CD4-positive, alpha-beta T cell treated with Interferon gamma for 1 hour (primary cell): ENCODE measurements at places on chromosomes 4 and X.
A peak's percentile ranks its signal among the peaks of the same experiment; 100 is the strongest.

DNA sequence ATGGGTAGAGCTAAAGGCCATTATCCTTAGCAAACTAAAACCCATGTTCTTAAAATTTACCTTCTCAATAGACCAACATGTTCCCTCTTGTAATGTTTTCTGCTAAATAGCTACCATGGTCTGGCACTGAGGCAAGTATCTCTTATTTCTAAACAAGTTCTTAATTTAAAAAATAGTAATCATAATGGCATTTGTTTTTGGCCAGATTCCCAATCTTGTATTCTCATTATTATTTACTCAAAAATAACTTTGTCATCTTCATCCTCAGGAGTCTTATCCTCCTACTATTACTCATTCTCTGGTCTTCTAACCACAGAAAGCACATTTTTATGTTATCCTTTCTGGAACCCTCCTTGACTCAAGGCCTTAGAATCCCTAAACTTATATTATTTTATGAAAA lies 931.2 kb downstream of the CCSER1 start:
- DNase-seq, result no peak

DNA sequence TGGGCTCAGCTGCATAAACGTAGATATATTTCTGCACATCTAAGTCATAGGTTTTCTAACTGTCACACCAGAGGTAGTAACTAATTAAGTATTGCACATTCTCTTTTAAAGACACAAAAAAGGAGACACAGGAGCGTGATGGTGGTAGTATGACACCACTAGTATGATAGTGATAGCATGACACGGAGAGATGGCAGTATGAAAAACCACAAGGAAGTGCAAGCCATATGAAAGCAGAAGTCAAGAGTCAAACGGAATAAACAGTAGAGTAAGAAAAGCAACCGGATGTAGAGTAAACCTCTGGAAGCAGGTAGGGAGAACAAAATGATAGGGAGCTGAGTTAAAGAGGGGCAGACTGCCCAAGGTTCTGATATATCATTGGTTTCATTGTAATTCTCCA lies 382.2 kb upstream of the INTU start:
- no peak for DNase-seq

DNA sequence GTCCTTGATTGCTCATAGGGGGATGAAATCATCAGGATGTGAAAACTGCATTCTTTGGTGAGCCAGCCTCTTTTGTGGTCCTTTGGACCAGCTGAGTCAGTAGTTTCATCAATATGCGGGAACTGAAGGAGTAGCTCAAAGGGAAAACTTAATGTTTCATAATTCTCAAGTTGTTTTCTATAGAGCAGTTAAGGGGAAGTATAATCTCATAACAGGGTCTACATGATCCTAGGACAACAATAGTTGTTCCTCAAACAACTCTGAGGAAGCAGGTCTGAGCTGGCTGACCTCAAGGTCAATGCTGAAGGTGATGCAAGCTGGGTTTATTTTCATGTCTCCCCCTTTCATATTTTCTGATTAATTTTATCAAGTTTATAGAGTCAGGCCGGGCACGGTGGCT lies 36.1 kb upstream of the IRF2 start:
- DNase-seq, result peak; percentile 14

DNA sequence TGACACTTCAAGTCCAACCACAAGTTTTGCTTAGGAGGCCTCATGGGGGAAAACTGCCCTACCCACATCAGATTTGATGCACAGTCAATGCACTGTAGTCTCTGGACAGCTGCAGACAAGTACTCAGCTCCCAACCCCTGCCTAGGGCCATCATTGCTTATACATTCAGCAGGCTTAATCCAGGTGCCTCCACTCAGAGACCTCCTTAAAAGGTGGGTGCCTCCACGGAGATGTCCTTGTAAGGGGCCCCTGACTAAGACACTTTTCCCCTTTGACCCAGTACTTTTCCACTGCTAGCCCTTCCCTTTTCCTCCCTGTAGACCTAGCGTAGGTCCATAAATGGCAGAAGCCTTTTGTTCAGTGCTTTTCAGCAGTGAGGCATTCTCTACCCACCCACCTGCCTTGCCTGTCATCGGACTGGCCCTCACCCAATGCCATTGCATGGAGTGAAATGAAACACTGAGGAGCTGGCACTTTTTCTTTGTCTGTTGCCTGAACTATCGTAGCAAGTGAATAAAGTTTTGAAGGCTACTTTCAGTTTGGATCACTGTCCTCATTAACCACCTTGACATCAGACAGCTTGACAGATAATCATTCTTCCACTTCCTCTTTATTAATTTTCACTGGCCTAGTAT lies 23.8 kb upstream of the PLK4 start:
- DNase-seq, result no peak

- no peak for DNase-seq
Observed at GRCh38 chr4:186920992-186921391, 197.3 kb upstream of the FAT1 start.

- DNase-seq, result no peak
Observed at GRCh38 chrX:95733426-95733825, 951.2 kb upstream of the DIAPH2 start.

- no peak for DNase-seq
Observed at GRCh38 chrX:112931900-112932299, 91.3 kb upstream of the AMOT start.

- no peak for DNase-seq
Observed at GRCh38 chrX:47723689-47724088, 64.7 kb upstream of the UXT start.

DNA sequence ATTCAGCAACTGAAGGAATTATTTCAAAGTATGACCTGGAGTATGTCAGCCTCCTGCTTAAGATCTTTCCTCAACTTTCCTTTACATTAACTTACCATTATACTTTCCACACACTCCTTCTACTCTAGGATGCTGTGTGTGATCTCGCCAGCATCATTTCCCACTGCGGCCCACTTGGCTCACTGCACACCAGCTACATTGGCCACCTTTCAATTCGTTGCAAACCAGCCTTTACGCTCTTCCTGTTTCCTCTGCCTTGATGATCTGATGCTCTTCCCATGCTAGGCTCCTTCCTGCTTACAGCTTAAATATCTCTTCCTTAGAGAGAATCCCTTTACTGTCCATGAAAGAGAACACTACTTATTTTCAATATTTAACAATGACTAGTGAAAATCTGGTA lies 95.1 kb downstream of the GPM6A start:
- no peak for DNase-seq

GRCh38 chr4:127889903-127890302 lies 9.2 kb downstream of the PLK4 start:
- DNase-seq, result no peak

DNA sequence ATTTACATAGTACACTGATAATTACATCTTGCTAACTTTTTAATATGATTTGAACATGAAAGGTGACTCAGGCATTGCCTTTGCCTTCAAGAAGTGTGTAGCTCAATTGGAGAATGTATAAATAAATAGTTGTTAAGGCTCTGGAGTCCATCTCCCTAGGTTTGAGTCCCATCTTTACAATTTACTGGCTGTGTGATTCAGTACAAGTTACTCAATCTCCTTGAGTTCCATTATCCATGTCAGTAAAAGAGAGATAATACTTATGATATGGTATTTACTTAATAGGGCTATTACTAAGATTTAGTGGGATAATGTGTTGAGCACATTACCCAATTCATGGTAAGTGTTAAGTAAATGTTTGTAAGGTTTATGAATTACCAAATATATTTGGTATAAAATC lies 1.9 kb upstream of the FGG start:
- no peak for DNase-seq

DNA sequence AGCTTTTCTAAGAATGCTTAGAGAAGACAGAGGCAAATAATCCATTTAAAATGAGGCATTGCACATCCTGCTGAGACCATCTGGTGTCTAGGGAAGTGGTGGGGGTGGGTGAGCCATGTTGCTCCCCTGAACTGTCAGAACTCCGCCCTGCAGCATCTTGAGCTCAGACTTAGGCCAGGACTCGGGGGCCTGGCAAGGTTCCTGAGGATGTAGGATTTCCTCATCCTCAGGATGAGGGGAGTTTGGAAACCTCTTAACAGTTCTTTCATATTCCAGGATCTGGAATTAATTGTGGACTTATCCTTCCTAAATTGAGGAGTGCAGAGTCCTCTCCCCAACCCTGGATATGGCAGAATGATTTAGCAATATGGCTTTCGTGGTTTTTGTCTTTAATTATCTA lies 6.6 kb downstream of the TLL1 start:
- no peak for DNase-seq

DNA sequence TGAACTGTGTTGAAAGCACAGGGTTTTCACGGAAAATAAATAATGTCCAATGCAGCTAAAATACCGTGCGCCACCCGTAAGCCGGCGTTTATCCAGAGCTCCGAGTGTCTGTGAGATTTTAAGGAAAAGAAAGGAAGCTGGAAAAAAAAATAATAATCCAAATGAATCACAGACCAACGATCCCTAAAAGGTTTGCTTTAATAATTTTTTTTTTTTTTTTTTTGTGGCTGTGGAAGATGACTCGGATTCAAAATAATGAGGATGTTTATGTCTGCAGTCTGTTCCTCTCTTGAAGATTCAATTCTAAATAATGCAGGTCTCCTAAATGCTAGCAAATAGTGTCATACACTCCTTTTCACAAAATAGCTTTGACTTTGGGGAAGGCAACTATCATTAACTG lies 84.6 kb upstream of the PPP2R3B start:
- DNase-seq, result no peak

GRCh38 chr4:10057023-10057395 lies 35.7 kb upstream of the SLC2A9 start:
- no peak for DNase-seq

DNA sequence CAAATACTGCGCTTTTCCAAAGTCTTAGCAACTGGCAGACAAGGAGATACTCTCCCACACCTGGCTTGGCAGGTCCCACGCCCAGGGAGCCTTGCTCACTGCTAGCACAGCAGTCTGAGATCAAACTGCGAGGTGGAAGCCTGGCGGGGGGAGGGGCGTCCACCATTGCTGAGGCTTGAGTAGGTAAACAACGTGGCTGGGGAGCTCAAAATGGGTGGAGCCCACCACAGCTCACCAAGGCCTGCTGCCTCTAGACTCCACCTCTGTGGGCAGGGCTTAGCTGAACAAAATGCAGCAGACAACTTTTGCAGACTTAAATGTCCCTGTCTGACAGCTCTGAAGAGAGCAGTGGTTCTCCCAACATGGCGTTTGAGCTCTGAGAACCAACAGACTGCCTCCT lies 23.0 kb upstream of the NFKB1 start:
- no peak for DNase-seq

- no peak for DNase-seq
Observed at GRCh38 chr4:179871726-179872125, 2371.5 kb upstream of the TENM3 start.

DNA sequence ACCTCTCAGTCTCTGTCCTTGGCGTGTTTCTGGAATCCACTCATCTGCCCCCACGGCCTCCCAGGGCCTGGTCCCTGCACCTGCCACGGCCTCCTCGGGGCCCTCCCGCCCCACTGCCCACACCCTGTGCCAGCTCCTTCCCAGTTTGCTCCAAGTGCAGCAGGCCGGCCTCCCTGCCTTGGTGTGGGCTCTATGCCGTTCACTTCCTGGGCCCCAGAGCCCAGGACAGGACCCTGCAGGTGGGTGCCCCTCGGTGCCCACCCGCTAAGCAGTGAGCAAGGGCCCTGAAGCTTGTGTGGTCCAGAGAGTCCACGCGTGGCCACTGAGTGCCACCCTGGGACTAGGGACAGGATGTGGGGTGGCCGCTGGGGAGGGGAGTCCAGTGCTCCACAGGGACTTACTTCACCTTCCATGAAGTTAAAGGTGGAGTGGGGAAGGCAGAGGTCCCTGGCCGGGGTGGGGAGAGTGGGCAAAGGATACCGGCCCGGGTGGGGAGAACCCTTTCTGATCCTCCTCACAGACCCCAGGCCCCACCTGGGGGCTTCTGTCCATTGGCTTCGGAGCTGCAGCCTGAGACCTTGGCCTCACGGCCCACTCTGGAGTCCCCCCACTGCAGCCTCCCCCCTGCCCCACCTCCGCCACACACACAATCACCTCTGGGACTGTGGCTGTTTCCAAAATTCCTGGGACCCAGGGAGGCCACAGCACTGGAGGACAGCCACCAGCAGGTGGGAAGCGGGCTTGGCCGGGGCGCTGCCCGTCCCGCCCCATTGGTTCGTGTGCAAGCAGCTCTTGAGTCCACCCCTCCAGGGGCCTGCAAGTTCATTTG lies 60.0 kb upstream of the NKX1-1 start:
- no peak for DNase-seq

DNA sequence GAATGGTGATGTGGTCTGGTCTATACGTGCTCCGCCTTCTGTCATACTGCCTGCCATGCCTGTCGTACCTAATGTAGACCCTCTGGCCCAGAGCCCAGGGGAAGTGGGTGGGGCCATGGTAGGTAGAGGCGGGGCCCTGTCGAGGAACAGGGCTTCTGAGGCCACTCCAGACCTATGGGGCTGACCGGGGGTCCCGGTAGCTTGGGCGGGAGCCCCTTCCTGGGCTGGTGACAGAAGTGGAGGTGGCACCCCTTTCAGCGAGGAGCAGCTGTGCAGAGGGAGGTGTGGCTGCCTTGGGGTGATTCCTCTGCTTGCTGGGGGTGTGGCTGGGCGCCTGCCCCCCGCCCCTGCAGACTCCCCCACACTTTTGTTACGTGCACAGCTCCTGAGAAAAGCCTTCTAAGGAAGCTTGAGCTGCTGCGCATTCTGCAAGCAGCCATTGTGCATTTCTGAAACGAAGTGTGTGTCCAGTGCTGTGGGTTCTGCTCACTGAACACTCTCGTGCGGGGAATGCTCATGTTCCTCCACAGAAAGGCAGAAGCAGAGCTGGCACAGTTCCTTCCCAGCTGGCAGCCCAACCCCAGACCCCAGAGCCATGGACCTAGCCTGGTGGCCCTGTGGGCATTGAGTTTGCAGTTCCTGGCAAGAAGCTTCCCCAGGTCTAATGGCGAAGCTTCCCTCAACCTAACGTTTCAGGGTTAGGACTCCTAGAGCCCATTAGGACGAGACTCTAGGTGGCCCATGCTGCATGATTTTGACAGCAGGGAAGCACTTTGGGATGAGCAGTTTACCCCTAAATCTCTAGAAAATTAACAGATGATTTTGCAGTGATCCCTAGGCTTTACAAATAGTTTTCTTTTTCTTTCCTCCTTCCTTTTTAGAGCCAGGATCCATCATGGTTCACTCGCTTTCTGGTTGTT lies 72.7 kb upstream of the HGFAC start:
- no peak for DNase-seq

DNA sequence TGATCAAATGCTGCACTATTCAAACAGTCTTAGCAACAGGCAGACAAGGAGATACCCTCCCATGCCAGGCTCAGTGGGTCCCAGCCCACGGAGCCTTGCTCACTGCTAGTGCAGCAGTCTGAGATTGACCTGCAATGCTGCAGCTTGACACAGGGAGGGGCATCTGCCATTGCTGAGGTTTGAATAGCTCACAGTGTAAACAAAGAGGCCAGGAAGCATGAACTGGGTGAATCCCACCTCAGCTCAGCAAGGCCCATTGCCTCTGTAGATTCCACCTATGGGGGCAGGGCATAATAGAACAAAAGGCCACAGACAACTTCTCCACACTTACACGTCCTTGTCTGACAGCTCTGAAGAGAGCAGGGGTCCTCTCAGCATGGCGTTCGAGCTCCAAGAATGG lies 26.6 kb upstream of the ZXDB start:
- DNase-seq, result no peak
